GM04504 (cell line): ENCODE measurements at places on chromosomes 12 and 14.
A peak's percentile ranks its signal among the peaks of the same experiment; 100 is the strongest.

- no peak for DNase-seq
Observed at GRCh38 chr14:66850258-66850888, 338.9 kb upstream of the GARIN2 start.

DNA sequence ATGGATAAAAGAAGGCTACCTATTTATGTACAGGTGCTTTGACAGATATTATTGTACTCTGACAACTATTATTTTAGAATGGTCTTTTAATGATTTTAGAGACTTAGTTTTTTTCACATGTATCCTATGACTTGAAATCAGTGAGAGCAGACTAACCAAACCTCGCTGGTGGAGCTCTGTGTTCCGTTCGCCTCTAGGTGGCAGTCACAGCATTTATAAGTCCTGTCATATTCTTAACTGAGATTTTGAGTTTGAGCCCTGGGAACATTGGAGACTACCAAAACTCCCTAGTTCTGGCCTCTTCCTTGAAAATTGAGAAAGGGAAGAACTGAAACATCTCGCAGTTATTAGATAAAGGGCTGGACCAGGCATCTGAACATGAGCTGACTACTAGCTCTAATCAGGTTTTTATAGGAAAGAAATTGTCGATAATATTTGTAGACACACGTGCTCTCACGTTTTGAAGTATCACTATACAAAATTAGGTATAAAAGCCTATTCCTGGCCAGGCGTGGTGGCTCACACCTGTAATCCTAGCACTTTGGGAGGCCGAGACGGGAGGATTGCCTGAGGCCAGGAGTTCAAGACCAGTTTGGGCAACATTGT, 48.3 kb downstream of the TTLL5 start:
- DNase-seq, result peak; percentile 57

DNA sequence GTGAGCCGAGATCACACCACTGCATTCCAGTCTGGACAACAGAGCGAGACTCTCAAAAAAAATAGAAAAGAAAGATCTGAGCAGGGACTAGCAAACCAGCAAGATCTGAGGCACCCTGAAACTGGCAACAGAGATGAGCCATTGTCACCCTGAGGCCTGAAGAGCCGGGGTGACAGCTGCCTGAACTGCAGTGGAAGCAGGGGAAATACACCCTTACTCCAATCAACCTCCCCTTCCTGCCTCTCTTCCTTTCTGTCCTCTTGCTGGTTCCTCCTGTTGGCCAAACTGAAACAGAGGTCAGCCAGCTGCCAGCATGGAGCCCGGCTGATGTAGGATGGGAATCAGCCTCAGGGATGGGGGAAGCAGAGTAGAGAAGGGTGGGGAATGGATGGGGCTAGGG, 192.0 kb downstream of the CHST11 start:
- no peak for DNase-seq

DNA sequence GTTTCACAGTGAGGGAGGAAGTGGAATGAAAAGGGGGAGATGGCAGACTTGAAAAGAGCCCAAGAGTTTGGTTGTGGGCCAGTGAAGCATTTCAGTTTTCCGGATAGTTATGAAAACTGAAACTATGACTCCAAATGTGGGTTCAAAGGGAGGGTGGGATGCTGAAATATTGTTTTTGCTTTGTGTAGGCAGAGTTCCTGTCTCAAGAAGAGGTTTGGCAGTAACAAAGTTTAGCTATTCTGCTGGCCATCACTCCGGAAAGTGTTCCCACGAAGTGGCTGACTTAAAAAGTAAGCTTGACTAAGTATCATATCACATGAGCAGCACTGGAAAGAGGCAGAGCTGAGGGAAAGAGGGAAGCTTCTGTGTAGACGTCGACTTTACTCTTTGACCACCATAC, 85.2 kb downstream of the CAND1 start:
- DNase-seq, result no peak

DNA sequence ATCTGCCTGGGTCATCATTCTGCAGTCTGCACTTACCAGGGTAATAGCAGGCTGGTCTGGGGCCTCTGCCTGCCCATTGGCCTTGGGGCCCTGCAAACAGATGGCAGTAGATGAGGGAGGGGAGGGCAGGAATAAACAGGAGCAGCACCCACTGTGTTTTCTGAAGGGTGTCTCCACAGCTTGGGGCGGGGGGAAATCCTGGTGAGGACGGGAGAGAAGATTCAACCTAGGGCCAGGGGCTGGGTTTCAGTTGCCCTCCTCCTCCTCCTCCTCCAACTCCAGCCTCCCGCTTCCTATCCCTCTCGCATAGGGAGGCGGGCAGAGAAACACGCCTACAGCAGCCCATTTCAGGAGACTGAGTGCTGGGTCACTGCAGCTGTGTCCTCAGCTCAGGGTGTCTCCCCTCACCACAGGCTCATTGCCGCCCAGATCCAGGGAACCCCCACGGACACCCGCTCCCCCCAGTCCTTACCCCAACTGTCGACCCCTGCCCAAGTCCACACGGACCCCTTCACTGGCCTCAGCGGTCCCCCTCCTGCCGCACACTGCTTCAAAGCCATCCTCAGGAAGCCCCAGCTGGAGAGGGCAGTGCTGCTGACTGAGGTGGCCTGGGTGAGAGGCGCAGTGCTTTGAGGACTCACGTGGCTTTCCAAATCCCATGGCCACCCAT, 9.1 kb upstream of the KRT80 start:
- no peak for DNase-seq

DNA sequence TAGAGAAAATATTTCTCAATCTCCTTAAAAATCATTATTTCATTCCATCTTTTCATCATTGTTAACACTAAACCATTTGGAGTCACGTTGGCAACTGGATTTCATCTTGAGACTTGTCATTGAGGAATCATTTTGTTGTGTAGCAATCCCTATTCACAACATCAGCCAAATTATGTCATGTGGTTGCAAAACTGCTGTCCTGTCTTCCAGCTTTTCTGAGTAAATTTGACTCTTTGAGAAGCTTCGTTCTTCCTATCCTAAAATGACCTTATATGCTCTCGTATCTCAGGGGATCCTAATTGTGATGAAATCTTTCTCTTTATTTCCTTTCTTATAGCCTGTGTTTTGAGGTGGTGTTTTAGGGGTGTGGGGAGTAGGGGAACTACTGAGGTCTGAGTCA, 30.6 kb upstream of the KICS2 start:
- peak; percentile 73 for DNase-seq

- DNase-seq, result no peak
Observed at GRCh38 chr12:111870706-111871105, 28.7 kb downstream of the MAPKAPK5 start.

DNA sequence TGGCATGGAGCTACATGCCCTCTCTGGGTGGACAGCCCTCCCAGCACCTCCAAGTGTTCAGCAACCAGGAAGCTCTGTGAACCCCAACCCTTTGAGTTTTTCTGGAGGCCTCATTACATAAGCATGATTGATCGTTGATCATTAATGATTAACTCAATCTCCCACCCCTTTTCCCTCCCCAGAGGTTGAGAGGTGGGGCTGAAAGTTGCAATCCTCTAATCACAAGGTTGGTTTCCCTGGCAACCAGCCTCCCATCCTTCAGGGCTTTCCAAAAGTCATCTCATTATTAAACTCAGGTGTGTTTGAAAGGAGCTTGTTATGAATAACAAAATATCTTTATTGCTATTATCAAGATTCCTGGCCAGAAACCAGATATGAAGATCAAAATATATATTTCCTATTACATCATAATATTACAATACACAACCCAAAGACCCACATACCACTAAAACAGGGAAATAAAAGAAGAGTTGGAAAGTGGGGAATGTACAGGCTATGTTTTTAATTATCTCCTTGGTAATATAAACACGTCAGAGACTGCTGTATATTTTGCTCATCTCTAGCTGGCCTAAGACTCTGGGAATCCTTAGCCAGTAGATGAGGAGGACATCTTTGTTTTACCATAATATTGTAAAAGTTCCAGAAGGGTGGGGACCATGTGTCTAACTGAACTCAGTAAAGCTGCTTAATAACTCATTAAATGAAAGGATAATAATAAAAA, 73.6 kb downstream of the SSPN start:
- DNase-seq, result no peak

DNA sequence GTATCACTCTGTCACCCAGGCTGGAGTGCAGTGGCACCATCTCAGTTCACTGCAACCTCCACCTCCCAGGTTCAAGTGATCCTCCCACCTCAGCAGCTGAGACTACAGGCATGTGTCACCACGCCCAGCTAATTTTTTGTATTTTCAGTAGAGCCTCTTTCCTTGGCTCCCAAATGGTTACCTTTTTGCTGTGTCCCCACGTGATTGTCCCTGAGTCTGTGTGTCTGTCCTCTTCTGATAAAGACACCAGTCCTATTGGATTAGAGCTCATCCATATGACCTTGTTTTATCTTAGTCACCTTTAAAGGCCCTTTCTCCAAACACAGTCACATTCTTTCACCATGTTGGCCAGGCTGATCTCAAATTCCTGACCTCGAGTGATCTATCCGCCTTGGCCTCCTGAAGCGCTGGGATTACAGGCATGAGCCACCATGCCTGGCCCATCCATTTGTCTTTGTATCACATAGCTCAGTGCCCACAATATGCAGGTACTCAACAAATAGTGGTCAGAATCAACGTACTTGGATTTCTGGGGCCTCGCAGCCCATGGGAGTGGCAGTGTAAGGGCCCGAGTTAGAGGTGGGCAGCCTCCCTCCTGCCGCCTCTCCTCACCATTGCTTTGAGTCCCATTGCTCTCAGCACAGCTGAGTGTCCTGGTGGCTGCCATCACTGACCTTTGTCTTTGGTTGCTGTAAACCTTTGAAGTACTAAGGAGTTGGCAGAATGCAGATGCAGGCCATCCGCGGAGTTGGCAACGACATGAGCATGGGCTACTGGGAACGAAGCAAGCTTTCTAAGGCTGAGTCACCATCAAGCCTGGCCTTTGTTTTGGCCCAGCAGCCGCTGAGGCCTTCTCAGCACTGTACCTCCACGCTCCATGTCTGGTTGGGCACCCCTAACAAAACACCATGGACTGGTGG, 9.3 kb downstream of the TPCN1 start:
- DNase-seq, result no peak

GRCh38 chr12:25723921-25724491, 170.9 kb upstream of the LMNTD1 start:
- DNase-seq, result peak; percentile 52

- no peak for DNase-seq
Observed at GRCh38 chr14:46691819-46692218, 40.2 kb upstream of the RPL10L start.

DNA sequence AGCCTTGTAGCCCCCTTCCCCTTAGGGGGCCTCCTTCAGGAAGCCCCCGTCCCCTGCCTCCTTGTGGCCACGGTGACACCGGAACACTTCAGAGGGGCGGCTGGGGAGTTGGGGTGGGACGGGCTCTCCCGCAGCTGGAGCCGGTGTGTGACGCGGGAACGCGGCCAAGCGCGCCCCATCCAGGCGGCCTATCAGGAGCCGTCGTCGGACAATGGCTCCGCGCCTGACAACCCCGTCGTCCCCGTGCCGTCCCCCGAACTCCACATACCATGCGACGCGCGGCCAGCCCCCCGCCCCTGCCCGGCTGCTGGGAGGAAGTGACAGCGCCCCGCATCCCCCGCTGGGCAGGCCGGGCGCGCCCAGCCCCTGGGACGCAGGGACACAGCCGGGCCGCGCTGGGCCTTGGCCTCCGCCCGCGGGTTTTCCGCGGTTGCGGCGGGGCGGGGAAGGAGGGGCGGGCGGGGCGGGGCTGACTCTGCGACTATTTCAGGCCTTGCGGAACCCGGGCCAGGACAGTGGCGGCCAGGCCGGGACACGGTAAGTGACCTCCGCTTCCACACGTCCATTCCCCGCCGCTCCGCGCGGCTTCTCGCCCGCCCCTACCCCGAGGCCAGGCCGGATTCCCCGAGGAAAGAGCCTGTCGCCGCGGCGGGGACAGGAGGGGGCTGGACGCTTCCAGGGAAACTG, at the start of gene TNFAIP2:
TSS of gene TNFAIP2 (plus strand) at position 515 of the 687 bp plus-strand sequence. CDS start 2,997 bp downstream, outside the sequence.
- no peak for DNase-seq

- DNase-seq, result no peak
Observed at GRCh38 chr12:124451637-124452243, 115.7 kb downstream of the NCOR2 start.

DNA sequence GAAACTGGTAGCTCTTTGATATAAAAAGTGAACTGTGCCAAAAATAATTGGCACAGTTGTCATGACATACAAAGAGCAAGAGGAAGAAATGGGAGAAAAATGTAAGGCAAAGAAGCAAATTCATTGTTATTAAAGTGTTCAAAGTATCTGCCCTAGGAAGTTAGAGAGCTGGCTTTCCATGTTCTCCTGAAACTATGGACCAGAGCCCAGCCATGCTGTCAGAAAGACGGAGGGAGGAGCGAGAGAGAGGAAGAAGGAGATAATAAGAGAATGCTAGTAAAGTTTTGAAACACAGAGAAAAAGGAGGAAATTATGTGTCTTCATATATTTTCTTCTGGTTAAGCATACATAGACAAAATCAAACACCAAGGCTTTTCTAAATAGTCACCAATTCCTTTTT, 78.1 kb upstream of the PELI2 start:
- no peak for DNase-seq

DNA sequence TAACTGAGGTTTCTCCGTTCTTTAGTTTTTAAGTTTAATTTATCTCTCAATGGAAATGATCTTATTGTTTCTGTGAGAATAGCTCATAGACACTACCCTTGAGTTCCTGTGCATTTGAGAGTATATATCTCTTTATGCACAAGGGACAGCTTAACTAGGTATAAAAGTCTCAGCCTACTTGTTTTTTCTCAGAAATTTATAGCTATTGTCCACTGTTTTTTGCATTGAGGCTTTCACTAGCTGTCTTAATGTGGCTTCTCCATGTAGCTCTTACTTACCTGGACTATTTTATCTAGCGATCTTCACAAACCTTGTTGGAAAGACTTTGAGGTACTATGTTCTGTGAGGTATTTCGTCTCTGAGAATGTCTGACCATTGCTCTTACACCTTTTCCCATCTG, 153.9 kb upstream of the RTL1 start:
- no peak for DNase-seq

DNA sequence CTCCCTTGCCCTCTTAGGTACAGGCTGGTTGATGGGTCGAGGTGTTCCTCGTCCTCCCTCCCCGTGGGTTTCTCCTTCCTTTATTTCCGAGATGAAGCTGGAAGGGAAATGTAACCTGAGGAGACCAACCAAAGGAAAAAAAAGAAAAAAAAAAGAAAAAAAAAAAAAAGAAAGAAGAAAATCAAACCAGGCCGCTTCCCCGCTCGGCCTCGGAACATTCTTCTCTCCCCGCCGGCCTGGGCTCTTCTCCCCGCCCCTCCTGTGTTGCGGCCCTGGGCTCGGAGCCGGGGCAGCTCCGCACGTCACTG, 1.6 kb upstream of the NFATC4 start:
- no peak for DNase-seq

- no peak for DNase-seq
Observed at GRCh38 chr12:5489017-5489416, 57.1 kb downstream of the NTF3 start.

DNA sequence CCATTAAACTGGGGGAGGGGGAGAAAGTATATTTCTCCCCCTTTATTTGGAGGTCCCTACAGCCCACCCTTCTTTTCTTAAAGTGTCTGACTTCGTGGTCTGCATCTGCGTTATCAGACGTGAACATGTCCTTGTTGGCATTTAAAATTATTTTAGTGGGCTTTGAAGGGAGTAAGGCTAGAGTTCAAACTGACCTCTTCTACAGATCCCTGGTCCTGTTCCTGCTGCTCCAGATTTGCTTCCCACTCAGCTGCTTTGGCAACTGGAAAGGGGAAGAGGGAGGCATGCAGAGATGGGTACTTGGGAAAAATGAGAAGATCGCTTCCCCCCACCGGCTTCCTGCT, 611 bp upstream of the SIX6 start:
- DNase-seq, result no peak
